ENCODE measurements at places on chromosomes 2 and 18.

DNA sequence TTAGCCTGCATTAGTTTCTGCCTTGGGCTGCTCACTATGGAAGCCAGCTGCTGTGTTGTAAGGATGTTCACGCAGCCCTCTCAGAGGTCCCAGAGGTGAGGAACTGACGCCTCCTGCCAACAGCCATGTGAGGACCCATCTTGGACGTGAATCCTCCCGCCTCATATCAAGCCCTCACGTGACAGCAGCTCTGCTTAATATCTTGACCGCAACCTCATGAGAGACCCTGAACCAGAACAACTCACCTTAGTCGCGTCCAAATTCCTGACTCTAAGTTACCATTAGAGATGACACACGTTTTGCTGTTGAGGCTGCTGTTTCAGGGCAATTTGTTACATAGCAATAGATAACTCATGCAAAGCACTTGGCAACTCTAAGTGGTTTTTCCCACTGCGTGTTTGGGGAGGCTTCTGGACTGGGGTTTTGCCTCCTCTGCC, 97.7 kb downstream of the TMEM17 start:
- no peak for DNase-seq

DNA sequence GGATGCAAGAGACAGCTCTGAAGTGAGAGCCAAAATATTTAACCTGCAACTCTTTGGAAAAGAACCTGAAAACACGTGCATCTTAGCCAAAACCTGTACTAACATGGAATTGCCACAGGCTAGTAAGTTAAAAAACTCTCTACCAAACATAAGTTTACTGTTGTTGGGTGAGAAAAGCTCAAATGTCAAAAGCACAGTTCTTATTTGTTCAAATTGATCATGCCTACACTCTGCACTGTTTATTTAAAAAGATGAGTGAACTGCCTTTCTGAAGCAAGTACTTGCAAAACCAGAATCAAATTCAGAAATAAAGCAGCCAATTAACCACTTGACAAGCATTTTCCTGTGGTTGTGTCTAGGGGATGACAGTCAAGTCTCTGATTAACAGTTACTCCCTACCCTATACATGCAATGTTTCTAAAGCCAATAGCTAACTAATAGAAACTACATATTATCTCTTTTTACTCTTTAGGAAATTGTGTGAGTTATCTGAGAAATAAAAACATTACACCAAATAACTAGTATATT, 5.6 kb downstream of the IKZF2 start:
- DNase-seq: peak; percentile 36

- DNase-seq: no peak
These were observed 47.3 kb upstream of the MRPL33 start for GRCh38 chr2:27724191-27724590.

- DNase-seq: peak; percentile 48
These were observed 114.5 kb downstream of the INSIG2 start for GRCh38 chr2:118202707-118203303.

GRCh38 chr2:181311837-181312236, 145.3 kb upstream of the ITGA4 start:
- DNase-seq: no peak

GRCh38 chr2:218278531-218279360, 8.4 kb downstream of the PNKD start:
- no peak for DNase-seq

GRCh38 chr18:66011916-66012315, 261.1 kb downstream of the CDH7 start:
- DNase-seq: no peak

- peak; percentile 29 for DNase-seq
These were observed 37.0 kb upstream of the METTL21A start for GRCh38 chr2:207662203-207662602.

GRCh38 chr18:51278045-51278649, 80.7 kb upstream of the MEX3C start:
- DNase-seq: peak; percentile 81

DNA sequence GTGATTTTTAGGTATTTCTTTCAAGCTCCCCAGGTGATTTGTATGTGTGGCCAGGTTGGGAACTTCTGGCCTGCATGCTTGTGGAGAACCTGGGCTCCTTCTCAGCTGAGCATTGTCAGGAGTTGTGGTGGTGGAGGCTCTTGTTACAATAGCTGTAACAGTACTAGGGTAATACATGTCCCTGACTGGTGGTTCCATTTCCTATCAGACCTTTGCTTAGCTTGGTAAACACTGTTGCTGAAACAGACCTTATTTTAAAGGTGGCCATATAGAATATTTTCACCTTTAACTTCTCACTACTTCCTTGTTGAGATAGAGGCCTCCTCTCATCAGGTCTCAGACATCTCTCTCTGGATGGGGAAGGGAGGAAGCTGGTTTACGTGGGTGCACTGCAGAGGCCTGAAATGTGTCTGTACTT, 79.2 kb downstream of the SETBP1 start:
- no peak for DNase-seq

DNA sequence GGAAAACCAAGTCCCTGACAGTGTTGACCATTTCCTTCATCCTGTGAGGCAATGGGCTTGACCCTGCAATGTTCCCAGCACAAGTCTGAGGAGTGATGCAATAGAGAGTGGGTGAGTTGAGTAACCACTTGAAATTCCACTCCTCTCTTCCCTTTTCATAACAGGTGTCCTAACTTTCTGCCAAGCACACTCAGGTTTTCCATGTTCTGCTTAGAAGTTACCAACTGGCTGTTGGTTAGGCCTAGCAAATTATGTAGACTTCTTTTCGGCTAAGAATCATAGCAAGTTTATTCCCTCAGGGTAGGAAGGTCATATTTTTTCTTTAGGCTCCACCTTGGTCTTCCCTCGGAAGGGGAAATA, 11.5 kb downstream of the GNLY start:
- DNase-seq: peak; percentile 66
